Activated naive CD8-positive, alpha-beta T cell treated with anti-CD3 and anti-CD28 coated beads for 36 hours (primary cell): ENCODE measurements at places on chromosomes 11 and 22. TPM values are rescaled to one million over a fixed set of nuclear protein-coding genes. Genes with fewer than 3 reads are reported as not detected.

DNA sequence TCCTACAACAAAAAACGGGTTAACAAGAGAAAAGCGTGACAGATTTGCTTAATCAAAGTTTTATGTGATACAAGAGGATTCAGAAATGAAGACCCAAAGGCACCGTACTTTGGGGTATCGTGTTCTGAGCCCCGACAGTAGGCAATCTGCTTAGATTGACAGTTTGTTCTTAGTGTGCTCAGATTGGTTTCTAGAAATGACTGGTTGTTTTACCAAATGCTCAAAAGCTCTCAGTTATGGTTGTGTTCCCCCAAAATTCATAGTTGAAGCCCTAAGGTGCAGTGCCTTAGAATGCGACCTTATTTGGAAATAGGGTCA, 102.7 kb downstream of the RASSF10 start:
- DNase-seq: no peak

DNA sequence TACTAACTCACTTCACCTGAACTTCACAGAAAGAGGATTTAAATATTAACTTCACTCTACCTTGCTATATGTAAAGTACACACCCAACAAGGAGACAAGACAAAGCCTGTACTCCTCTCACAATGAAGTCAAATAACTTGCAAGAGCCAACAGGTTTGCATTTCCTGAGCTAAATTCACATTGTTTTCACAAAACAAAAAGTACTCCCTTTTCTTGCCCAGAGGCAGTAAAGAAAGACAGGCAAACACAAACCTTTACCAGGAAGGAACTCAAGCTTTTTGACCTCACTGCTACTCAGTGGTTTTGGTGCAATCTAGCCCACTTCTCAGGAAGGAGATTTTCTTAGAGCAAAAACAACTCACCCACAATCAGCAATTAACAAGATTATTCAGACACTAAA, 15.7 kb downstream of the USP28 start:
- no peak for DNase-seq

- no peak for DNase-seq
Measured at GRCh38 chr11:115202900-115203552, 301.2 kb downstream of the CADM1 start.

- no peak for DNase-seq
Measured at GRCh38 chr11:35076201-35077100, 62.5 kb upstream of the CD44 start.

- no peak for DNase-seq
Measured at GRCh38 chr11:20342347-20343141, 21.0 kb upstream of the HTATIP2 start.

- DNase-seq: no peak
Measured at GRCh38 chr22:23066200-23067022, 3.9 kb upstream of the GNAZ start.

The RNASEH2C gene
- 104 TPM for total RNA-seq

- DNase-seq: peak; percentile 62
Measured at GRCh38 chr22:43346521-43346929, 3.4 kb upstream of the SCUBE1 start.

The C11orf86 gene
- total RNA-seq: not detected

- no peak for DNase-seq
Measured at GRCh38 chr11:101913656-101914055, 1.2 kb upstream of the CEP126 start.

DNA sequence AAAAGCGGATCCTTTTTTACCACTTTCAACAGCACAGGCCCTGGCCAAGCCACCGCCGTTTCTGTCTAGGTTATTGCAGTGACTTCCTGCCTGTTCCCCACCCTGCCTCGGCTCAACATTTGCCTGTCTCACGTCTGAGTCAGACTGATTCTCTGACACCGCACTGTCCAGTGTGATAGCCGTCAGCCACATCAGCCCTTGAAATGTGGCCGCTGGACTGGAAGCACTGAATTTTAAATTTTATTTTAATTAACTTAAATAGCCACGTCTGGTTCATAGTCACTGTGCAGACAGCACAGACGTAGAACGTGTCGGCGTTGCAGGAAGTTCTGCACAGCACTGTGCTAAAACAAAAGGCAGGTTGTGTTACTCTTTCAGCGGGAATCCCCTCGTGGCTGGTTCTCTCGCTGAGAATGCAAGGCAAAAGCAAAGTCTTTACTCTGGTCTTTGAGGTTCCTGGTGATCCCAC, 56.3 kb upstream of the ADSL start:
- peak; percentile 66 for DNase-seq

GRCh38 chr22:38947321-38948140, 9.9 kb upstream of the APOBEC3A start:
- DNase-seq: no peak

DNA sequence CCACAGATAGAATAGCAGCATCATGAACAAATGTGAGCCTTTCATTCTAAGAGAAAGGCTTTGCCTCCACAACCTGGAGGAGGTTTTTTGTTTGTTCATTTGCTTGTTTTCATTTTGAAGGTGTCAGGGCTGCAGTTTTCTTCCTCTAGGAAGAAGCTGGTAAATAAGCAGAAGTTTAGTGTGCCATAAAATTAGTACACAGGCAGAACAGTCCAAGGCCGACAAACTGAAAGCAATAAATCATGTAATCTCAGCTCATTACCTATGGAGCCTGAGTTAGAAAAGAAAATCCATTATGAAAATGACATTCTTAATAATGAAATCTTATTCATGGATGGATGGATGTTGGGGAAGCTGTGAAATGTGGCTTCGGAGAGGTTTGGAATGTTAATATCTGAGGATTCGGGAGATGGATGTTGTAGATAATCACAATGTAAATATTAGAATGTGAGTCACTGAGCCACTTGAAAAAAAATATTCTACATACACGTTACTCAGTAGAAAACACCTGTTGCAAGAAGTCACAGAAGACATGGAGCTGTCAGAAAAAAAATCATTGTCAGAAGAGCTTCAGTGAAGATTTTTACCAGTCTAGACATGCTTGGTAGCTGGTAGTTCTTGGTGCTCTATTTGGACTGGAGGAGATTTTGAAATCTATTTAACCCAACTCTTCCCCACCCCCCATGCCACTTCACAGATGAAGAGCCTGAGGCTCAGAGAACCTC, 15.0 kb upstream of the ZDHHC13 start:
- no peak for DNase-seq

- peak; percentile 20 for DNase-seq
Measured at GRCh38 chr11:111935317-111936039, 1.7 kb upstream of the DIXDC1 start.

The SH3BP1 gene
- 103 TPM for total RNA-seq

DNA sequence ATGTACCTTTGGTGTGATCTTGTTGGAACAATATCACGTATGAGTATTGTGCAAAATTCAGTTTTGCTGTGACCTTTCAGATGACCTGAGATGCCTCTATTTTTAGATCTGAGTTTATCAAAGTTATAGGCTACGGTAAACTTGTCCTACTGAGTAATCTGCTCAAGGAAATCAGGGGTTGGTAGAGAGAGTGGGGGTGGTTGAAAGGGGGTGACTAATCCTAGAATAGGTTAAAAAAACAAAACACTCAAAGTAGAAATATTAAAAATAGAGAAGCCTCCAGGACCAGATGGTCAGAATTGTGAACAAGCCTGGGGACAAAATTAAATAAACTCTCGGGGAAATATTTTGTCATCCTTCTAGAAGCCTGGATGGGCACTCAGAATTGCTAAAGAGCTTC, 59.9 kb upstream of the C11orf87 start:
- DNase-seq: no peak

The CDKN1C gene
- 1.0 TPM for total RNA-seq

DNA sequence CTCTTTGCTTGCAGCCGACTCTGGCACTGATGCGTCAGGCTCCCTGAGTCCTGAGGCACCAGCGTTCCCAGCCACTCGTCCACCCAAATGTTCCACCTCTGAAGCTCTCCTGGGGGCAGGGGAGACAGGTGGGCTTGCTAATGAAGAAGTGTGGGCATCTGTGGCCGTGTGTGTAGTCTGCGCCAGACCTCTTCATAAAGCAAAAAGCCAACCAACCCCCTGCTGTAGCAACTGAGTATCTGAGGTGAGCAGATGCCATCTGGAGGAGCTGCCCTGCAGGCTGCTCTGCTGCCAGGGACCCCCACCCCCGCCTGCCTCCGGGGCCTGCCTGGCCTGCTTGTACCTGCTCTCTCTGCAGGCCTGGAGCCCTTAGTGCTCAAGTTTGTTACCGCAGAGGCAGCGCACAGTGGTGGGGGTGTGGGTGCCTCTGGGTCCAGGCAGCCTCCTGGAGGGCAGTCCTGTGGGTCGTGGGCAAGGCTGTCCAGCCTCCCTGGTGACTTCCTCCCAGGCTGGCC, 272.5 kb downstream of the TBC1D22A start:
- no peak for DNase-seq

GRCh38 chr22:47872761-47873535, 1110.5 kb downstream of the TBC1D22A start:
- DNase-seq: no peak

- DNase-seq: no peak
Measured at GRCh38 chr11:125171974-125172373, 7.4 kb downstream of the PKNOX2 start.

- no peak for DNase-seq
Measured at GRCh38 chr11:85475660-85476517, 151.3 kb downstream of the DLG2 start.

GRCh38 chr11:73070653-73071052, 71.5 kb downstream of the FCHSD2 start:
- DNase-seq: no peak

- no peak for DNase-seq
Measured at GRCh38 chr11:32002311-32002710, 88.6 kb upstream of the RCN1 start.

The TNKS1BP1 gene
- total RNA-seq: 22.1 TPM

The GGTLC2 gene
- not detected for total RNA-seq

DNA sequence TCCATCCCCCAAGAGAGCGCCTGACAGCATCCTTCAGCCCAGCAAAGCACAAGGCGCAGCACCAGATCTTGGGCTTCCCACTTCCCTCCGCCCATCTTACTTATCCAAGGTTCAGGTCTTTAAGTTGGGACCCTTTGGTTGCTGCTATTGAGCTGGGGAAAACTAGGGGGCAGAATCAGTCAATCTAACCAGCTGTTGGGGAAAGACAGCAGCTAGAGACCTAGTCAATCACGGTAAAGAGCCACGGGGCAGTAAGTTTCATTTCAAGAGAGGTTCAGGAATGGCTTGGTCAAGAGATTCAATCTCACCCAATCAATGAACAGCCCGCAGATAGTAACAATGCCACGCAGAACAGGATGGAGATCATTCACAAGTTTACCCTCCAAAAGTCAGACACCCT, 1.7 kb downstream of the ABTB2 start:
- no peak for DNase-seq

The SYNGR1 gene
- 7.4 TPM for total RNA-seq

- DNase-seq: peak; percentile 55
Measured at GRCh38 chr11:11848891-11849746, 7.3 kb downstream of the USP47 start.

The JAM3 gene
- total RNA-seq: 18.3 TPM

GRCh38 chr11:120365512-120365911, 29.3 kb downstream of the ARHGEF12 start:
- no peak for DNase-seq
